ENCODE measurements at places on chromosomes 16 and 17. TPM values are rescaled to one million over a fixed set of nuclear protein-coding genes. Genes with fewer than 3 reads are reported as not detected.

ARHGAP27 gene
- 35.2 TPM for total RNA-seq

PRRT2 gene
- 2.3 TPM for total RNA-seq

RHBDL3 gene
- not detected for total RNA-seq

ATAD5 gene
- total RNA-seq, result 3.6 TPM

NLGN2 gene
- 8.4 TPM for total RNA-seq

TUBG2 gene
- total RNA-seq, result 9.7 TPM

CD300LB gene
- 0.56 TPM for total RNA-seq

KCNH6 gene
- total RNA-seq, result not detected

GRAP gene
- 20.4 TPM for total RNA-seq

PRSS53 gene
- total RNA-seq, result 3.9 TPM

CCDC102A gene
- 2.0 TPM for total RNA-seq

SMIM36 gene
- total RNA-seq, result not detected

AARSD1 gene
- total RNA-seq, result 70.8 TPM

FAM83G gene
- 2.9 TPM for total RNA-seq

TLCD2 gene
- 0.34 TPM for total RNA-seq

ATP2A1 gene
- 0.77 TPM for total RNA-seq

FOXL1 gene
- total RNA-seq, result not detected

ANKFN1 gene
- not detected for total RNA-seq

DNAH3 gene
- total RNA-seq, result not detected

RUNDC3A gene
- total RNA-seq, result not detected

CHST5 gene
- total RNA-seq, result not detected

PPP1R27 gene
- not detected for total RNA-seq

ZACN gene
- 0.69 TPM for total RNA-seq

PSME3IP1 gene
- total RNA-seq, result 77.9 TPM

MYH13 gene
- total RNA-seq, result not detected

TP53TG3 gene
- not detected for total RNA-seq

AURKB gene
- 1.4 TPM for total RNA-seq

SDR42E1 gene
- total RNA-seq, result 4.5 TPM

HIGD1B gene
- not detected for total RNA-seq

PPP1R1B gene
- 0.25 TPM for total RNA-seq

RUNDC1 gene
- total RNA-seq, result 11.6 TPM

KRTAP4-3 gene
- not detected for total RNA-seq

SULT1A4 gene
- total RNA-seq, result 0.59 TPM

BAHCC1 gene
- total RNA-seq, result 0.41 TPM

MT4 gene
- not detected for total RNA-seq

PITPNM3 gene
- total RNA-seq, result 0.41 TPM

TBC1D3B gene
- 1.6 TPM for total RNA-seq

DHRS7C gene
- total RNA-seq, result not detected

DPEP3 gene
- 0.63 TPM for total RNA-seq

HP gene
- not detected for total RNA-seq

EFNB3 gene
- not detected for total RNA-seq

OR3A2 gene
- total RNA-seq, result 1.3 TPM

ATP2C2 gene
- total RNA-seq, result not detected

HAS3 gene
- 3.4 TPM for total RNA-seq

CDRT15 gene
- not detected for total RNA-seq

SLC47A1 gene
- not detected for total RNA-seq

SLC25A19 gene
- total RNA-seq, result 11.1 TPM

TMC5 gene
- not detected for total RNA-seq

ASGR2 gene
- 0.36 TPM for total RNA-seq

RGS11 gene
- total RNA-seq, result not detected

Data from CD4-positive, alpha-beta T cell (primary cell).